Osteocyte (in vitro differentiated cells): ENCODE measurements at places on chromosomes 7 and 10. TPM values are rescaled to one million over a fixed set of nuclear protein-coding genes. Genes with fewer than 3 reads are reported as not detected.

The EPO gene
- total RNA-seq = not detected in 2 replicates

The MSANTD7 gene
- total RNA-seq = 13.6 and 13.8 TPM in 2 replicates

The GPR22 gene
- total RNA-seq = not detected in 2 replicates

The NKX2-3 gene
- not detected in 2 replicates for total RNA-seq

The ZNF518A gene
- 14.9 and 15.6 TPM in 2 replicates for total RNA-seq

The STEAP1B gene
- 1.3 and 1.4 TPM in 2 replicates for total RNA-seq

The DPYSL4 gene
- 33.8 and 34.7 TPM in 2 replicates for total RNA-seq

The CCDC3 gene
- total RNA-seq = 14.1 and 15.0 TPM in 2 replicates

The MEOX2 gene
- 24.5 and 24.8 TPM in 2 replicates for total RNA-seq

The CFAP69 gene
- 0.86 and 1.1 TPM in 2 replicates for total RNA-seq

The TACC2 gene
- 64.2 and 65.5 TPM in 2 replicates for total RNA-seq

The TMEM140 gene
- total RNA-seq = 0.18 TPM in 1 of 2 replicates, not detected in the other

GRCh38 chr10:57314046-57314445 is 953.0 kb upstream of the ZWINT start:
- DNase-seq = no peak

- no peak for DNase-seq
Measured at GRCh38 chr7:129127154-129127553, 17.4 kb upstream of the TSPAN33 start.

DNA sequence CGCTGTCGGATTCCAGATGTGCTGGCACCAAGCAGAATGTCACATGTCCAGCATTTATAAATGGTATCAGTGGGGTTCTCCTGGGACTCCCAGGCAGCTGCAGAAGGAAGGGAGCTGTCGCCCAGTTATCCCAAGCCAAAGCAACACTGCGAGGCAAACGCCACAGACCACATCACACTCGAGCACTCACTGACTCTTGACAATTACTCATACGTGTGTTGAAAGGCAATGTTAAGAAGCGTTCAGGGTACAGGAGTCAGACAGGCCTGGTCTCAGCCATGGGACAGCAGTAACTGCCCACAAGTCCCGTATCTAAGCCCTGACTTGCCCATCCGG is 113.4 kb downstream of the DIP2C start:
- no peak for DNase-seq

- no peak for DNase-seq
Measured at GRCh38 chr7:92698237-92698841, 108.1 kb upstream of the FAM133B start.

DNA sequence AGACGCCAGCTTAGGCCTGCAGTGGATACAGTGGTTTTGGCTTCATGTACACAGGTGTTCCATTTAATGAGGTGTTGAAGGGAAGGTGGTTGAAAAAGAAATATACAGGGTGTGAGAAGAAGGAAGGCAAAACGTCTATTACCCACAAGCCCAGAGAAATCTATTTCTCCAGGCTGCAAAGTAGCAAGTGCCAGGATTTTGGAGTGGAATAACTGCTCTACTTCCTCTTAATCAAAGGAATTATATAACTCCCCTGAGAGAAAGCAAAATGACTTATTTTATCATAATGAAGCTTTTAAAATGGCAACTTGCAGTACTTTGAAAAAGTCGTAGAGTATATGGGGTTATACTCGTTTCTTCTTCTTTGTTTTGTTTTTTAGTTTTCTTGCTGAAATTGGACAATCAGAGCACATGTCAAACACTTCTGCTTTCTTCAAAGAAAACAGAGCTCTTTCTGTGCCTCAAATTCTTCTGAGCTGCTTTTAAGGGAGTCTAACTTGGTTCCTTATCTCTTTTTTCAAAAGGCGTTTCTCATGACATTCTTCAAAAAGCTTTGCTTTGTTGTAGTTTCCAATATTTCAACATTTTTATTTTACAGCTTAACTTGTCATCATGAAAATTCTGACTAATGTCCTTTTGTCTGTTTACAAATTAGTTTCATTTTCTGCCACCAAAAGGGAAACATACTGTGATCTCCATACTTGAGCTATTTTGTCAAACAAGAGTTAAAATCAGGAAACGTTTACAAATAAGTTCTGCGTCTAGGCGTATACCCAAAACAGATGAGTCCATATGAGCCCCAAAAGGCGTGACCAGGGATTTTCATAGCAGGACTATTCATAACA is 289.7 kb downstream of the FRMD4A start:
- no peak for DNase-seq

- DNase-seq = no peak
Measured at GRCh38 chr10:10270126-10271050, 747.3 kb upstream of the CELF2 start.

DNA sequence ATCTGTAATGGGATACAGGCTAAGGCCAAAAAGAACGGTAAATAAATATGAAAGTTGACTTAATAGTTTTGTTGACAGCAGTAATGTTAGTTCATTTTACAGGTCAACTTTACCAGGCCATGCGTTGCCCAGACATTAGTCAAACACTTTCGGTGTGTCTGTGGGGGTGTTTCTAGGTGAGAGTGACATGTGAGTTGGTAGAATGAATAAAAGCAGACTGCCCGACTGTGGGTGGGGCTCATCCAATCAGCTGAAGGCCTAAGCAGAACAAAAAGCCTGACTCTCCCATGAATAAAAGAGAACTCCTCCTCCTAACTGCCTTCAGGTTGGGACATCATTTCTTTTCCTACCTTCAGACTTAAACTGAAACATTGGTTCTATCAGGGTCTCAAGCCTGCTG is 132.3 kb downstream of the MTPAP start:
- DNase-seq = no peak

GRCh38 chr7:156156734-156157408 is 344.6 kb upstream of the SHH start:
- peak; percentile 73 for DNase-seq

DNA sequence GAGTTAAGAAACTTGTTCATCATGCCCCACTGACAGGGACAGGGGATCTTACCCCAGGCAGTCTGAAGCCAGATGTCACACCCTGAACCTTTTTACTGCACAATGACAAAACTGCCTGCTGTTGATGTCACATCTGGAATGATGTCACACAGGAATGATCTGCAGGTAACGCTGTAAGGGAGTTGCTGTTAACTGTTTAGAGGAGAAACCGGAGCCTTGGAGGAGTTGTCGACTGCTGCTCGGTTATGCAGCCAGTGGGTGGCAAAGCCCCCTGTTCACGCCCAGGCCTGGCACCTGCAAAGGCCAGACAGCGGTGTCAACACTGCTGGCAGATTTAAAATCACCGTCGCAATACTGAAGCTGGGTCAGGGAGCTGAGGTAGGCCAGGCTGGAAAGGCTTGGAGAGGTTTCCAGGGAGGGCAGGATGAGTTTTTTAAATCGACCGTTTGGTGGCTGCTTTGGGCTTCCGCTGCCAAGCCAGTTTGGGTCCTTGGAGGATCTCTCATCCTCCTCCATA is 10.0 kb upstream of the SLIT1 start:
- no peak for DNase-seq

GRCh38 chr7:54995610-54996363 is 23.0 kb upstream of the EGFR start:
- DNase-seq = no peak

- no peak for DNase-seq
Measured at GRCh38 chr7:73799282-73800141, 29.4 kb upstream of the CLDN3 start.

DNA sequence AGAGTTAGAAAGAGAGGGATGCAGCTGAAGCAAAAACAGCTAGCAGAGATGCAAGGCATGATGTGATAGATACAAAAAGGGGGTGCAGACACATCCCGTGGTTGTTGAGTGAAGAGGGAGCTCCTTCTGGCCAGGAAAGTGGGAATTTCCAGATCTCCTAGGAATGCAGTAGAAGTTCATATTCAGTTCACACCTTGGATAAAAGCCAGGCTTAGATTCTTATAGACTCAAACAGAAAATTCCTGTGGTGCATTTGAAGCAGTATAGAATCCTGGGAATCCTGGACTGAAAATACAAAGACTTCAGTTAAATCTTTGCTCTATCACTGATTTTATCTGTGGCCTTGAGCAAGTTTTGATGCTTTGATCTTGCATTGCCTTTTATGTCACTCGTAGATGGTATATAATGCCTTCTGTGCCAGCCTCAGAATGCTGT is 33.9 kb downstream of the SGPL1 start:
- no peak for DNase-seq

DNA sequence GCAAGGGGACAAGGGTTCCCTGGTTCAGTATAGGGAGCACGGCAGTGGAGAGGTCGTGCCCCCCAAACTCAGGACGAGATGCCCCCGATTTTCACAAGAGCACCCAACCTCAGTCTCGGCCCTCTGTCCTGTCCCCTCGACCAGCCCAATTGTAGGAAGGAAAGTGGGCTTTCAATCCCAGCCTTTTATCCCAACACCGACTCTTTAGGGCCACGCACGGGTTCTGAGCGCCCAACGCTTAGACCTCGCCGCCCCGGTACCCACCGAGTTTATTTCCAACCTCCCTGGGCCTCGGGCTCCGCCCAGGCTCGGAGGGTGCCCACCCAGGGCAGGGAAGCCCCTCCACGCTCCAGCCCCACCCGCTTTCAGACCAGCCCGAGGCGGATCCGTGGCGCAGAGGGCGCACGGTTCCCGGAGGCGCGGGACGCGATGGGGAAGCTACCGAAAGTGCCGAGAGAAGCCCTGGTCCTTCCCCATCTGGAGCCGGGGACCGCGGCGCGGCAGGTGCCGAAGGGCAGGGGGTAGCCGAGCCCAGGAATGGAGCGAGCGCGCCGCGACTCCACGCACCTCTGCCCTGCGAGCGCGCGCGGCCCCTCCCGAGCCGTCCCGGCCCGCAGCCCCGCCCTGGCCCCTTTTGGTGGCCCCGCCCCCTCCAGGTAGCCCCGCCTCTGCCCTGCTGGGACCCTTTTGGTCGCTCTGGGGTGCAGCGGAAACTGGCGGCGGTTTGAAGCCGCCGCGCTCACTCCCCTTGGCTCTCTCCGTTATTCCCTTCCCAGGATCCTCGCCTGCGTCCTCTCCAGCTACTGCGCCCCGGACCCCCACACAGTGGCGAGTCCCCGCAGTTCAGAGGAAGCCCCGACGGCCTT is 20.4 kb downstream of the GRID2IP start:
- no peak for DNase-seq

DNA sequence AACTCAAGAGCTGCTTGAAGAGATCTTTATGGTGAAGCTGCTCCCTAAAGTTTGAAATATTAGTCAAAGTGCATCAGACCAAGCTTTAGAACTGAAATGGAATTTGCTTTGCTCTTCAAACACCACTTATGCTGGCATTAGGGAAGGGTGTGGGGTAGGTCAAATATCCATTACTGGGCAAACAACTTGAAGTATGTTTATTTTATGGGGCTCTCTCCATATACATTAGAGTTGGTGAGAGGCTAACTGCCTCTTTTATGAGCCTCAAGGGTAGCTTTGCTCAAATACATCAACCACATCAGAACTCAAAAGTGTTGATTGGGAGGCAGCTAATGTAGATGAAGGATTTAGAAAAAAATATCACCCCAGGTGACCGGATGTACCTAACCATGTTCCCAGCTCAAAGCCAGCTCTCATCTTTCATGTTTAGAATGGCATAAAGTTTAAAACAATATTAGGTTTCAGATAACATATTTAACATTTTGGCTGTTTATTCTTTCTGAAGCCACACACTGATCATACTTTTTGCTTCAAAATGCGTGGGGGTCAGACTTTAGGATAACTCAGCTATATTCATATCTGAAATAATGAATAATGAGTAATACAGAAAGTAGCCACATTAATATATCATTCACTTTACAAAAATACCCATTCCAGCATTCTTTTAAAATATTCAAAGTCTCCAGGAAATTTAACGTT is 318.6 kb downstream of the PTEN start:
- no peak for DNase-seq

DNA sequence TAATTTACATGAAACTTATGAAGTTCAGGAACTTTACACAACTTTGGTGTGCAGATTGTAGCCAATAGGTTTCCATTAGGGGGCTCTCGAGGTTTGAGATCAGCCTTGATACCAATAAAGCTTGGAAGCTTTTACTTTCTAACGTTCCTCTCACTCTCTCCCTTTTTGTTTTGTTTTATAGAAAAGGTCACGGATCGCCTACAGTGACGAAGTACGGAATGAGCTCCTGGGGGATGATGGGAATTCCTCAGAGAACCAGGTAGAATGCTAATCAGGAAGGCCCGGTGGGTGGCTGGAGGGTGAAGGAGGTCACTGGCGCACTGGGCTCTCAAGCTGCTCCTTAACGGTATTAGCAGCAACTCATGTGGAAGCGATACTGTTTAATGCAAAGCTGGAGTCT is 79.9 kb downstream of the VTI1A start:
- DNase-seq = no peak

- DNase-seq = no peak
Measured at GRCh38 chr10:110456046-110456445, 41.7 kb upstream of the DUSP5 start.

GRCh38 chr10:923844-924523 is 7.5 kb downstream of the LARP4B start:
- DNase-seq = no peak

DNA sequence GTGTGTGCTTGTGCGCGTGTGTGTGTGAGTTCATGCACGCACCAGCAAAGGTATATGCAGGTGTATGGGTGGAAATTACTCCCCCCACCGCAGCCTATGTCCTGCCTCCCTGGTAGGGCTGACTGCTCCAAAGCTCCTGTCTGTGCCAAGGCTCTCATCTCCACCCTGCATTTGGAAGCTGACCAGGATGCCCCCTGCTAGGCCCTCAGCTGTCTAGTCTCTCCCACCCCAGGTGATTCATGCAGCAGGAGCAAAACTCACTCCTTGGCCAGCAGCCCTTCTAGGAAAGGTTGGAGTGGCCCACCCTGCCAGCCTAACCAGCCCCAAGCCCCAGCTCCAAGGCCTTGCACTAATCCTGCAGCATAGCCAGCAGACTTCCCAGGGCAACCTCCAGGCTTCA is 148.4 kb downstream of the GRID1 start:
- no peak for DNase-seq

GRCh38 chr7:415646-416525 is 103.8 kb downstream of the PDGFA start:
- DNase-seq = no peak

- no peak for DNase-seq
Measured at GRCh38 chr10:60414877-60415585, 25.4 kb upstream of the ANK3 start.

GRCh38 chr7:70554646-70555045 is 577.3 kb upstream of the GALNT17 start:
- DNase-seq = no peak
